NCI-H1105 (cell line): ENCODE measurements at places on chromosomes 16 and 17.

GRCh38 chr16:53984936-53985335 lies 281.0 kb downstream of the FTO start:
- DNase-seq: peak; percentile 88

DNA sequence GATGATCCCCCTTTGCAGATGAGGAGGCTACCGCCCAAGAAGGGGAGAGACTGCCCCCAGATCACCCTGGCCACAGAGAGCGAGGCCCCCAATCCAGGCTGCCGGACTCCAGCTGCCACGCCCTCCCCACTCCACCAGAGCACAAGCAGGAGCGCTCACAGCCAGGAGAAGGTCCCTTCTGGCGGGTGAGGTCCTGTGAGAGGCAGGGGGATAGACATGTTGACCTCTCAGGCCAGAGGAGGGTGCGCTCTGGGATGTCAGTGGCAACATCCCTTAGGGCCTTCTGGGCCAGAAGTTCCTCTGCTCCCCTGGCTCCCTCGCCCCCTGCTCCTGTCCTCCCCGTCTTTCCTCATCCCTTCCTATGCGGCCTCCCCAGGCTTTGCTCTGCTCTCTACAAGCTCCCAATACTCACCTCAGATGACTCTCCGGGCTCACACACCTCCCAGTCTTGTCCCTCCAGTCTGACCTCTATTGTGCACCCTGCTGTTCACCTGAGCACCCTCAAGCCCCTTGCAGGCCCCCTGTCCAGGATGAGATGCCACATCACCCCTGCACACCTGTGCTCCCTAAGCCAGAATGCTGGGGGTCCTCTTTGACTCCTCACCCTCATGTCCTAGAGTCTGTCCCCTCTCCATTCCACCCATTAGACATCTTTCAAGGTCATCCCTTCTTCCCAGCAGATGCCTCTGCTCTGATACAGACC lies 5.0 kb upstream of the NXPH3 start:
- no peak for DNase-seq

- DNase-seq: peak; percentile 74
These were observed 6.9 kb upstream of the PIRT start for GRCh38 chr17:10844621-10845387.

DNA sequence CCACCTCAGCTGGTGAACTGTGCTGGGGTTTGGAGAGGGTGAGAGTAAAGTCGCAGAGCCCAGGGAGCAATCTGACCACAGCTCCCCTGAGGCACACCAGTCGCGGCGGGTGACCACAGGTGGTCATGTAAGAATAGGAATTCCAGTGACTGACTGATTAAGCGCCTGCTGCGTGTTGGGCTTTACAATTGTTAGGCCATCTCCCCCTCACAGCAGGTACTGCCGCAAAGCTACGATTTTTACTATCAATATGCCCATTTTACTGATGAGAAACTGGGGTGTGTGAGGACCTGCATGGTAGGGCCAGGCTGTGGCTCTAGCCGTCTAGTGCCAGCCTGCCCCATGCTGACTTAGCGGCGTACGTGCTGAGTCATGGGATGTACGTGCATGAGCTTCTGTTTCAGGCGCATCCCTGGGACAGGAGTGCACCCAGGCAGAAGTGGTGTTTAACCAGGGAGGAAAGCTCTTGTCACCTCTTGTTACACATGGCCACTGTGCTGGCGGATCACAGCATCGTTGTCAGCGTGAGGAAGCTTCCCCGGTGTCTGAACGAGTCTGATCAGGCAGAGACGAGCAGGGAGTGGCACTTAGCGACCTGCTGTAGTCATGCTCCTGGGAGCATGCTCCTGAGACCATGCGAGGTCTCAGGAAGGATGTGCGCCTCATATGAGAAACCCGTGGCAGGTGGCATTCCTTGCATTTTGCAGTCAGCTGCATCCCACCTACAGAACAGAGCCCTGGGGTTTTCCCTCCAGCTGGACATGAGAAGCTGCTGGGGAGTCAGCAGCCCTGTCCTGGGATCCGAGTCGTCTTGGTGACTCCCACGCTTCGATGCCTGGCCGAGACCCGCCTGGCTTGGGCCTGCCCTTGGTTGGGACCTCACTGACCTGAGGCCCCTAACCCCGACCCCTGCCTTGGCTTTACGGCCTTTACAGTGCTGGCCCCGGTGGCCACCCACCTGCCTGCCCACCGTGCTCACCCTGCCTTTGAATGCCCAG lies 163.7 kb upstream of the CHMP6 start:
- DNase-seq: no peak

DNA sequence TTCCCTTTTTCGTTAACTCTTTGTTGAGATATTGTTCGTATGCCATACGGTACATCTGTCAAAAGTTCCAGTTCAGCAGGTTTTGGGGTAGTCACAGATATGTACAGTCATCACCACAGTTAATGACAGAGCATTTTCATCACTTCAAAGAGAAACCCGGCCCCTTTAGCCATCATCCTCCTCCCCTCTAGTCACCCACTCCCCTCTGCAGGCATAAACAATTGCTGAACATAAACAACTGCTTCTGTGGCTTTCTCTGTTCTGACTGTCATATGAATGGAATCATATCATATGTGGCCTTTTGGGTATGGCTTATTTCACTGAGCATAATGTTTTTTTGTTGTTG lies 59.3 kb downstream of the RNF213 start:
- no peak for DNase-seq

GRCh38 chr16:61313931-61314330 lies 722.3 kb downstream of the CDH8 start:
- no peak for DNase-seq

DNA sequence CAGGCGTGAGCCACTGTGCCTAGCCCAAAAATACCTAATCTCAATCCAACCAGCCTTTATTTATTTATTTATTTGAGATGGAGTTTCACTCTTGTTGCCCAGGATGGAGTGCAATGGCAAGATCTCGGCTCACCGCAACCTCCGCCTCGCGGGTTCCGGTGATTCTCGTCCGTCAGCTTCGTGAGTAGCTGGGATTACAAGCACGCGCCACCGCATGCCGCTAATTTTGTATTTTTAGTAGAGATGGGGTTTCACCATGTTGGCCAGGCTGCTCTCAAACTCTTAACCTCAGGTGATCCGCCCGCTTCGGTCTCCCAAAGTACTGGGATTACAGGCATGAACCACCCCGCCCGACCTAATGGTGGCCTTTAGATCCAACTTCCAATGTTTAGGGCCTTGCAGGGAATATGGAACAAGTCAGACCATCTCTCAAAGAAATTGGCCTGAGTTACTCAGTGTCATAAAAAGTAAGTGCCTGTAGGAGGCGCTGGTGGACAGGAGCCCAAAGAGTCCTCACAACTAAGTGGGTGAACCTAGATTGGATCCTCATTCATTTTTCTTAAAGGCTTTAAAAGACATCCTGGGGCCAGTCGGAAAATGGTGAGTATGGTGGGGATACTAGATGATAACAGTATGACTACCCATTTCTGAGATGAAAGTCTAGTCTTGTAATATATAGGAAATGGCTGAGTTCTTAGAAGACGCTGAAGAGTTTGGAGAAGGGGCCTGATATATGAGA lies 4.6 kb downstream of the ZSCAN10 start:
- DNase-seq: no peak

GRCh38 chr16:29756654-29757053 lies 10.9 kb upstream of the C16orf54 start:
- DNase-seq: no peak

GRCh38 chr16:70298988-70299938 lies at the start of gene DDX19B:
Gene DDX19B (plus strand): TSS chr16:70299186. CDS start chr16:70299298, 112 bp downstream.
- peak; percentile 35 for DNase-seq

- no peak for DNase-seq
These were observed 22.6 kb downstream of the AKAP1 start for GRCh38 chr17:57107498-57108101.

- no peak for DNase-seq
These were observed 40.4 kb downstream of the TNRC6A start for GRCh38 chr16:24769806-24770205.

GRCh38 chr16:12461201-12461600 lies 342.5 kb downstream of the CPPED1 start:
- no peak for DNase-seq

DNA sequence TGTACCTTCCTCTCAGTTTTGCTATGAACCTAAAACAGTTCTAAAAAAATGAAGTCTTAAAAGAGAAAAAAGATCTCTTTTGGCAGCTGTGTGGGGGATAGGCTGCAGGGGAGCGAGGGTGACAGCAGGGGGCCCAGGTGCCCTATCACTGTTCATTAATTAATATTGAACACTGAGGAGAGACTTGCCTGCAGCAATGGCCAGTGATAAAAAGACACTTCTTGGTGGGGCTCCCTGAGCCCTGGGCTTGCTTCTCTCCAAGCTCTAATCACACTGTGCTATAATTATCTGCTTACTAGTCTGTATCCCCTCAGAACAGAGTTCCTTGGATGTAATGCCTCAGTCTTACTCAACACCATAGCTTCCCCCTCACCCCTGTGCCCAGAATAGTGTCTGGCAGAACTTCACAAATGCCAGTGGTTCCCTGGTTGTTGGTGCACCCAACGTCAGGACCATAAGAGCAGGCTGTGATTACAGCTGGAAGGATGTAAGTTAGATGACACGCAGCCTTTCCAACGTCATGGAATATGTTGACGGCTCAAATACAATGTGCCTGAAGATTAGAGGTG lies 52.0 kb upstream of the IRX6 start:
- no peak for DNase-seq

DNA sequence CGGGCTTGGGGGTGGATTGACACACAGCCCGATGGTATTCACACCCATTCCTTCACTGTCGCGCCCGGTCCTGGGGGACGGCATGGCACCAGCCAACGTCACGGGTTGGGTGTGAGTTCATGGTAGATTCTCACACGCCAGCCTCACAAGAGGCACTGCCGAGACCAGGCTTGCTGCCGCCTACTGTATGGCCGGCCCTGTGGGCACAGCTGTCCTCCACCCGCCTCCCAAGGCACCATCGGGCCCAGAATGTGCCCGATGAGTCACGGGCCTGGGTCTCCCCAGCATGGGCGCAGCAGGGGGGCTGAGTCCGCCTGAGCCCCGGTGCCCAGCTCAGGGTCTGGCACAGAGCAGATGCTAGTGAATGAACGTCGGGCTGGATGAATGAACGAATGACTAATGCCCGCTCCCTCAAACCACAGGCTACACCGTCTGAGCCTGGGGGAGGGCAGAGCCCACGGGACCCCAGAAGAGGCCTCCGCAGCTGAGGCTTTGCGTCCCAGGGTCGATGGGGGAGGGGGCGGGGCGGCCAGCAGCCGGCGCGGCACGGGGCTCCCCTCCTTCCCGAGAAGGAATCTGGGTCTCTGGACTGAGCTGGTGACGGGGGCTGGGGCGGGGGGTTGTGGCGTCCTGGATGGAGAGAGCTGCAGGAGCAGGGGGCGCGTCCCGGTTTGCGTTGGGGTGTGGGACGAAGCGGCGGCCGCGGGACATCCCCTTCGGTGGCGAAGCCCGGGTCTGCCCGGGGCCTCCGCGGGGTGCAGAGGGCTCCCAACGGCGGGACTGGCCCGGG lies 829 bp downstream of the PITPNM3 start:
- no peak for DNase-seq

GRCh38 chr17:50184611-50185398 lies 16.6 kb downstream of the COL1A1 start:
- DNase-seq: no peak

DNA sequence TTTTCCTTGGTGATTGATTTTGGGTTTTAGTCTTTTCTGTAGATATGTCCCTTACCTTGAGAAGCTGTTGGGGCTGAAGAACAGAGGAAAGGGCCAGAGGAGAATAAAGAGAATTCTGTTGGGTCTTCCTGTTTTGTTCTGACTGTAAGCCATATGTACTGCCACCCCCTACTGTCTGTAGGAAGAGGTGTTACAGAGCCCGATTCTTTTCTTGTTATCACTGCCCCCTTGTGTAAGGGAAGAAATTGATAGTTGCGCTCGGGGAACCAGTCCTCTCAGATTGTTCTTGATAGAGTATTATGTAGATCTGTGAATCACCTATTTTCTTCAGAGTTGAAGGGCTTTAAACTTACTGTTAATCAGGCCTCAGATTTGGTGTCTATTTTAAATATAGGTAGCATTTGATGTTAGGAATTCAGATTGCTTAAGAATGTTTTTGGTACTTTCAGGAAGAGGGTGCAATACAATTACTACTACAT lies 2.4 kb downstream of the TANC2 start:
- DNase-seq: peak; percentile 72

DNA sequence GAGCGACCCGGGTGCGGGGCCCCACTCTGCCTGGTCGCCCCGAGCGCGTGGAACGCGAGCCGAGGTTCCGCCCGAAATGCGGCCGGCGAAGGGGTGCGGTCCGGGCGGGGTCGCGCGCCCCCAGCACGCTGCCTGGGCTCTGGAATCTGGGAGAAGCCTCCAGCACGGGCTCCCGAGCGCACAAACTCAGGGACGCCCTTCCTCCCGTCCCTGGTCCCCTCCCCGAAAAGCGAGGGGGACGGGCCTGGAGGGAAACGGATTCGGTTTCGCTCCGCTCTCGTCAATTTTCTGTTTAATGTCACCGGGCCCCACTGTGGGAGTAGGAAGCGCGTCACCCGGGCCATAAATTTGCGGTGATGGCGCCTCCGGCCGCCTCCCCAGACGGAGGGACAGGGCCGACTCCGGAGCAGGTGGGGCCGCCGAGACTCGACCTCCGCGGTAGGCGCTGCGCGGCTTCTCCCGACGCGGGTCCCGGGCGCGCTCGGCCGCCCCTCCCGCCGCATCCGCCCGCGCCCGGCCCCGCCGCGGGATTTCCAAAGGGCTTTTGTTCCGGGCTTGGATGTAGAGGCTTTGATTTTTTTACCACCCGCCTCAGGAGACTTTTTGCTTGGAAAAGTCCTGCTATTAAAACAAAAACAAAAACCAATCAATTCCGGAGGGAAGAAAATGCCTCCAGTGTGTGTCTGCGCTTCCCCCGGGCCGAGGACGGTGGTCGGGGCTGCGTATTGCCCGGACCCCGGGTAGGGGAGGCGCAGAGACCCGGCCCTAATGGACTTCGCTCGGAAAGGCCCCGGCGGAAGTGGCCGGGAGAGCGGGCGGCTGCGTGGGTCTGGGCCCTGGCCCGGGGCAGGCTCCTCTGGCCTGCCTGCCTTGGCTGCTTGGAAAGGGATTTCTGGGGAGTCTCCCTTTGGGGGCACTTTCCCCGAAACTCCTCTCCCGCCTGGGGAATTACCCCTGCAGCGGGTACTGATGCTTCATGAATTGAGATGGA lies 7.9 kb upstream of the BAHCC1 start:
- no peak for DNase-seq

- DNase-seq: no peak
These were observed 3.2 kb upstream of the GDPD3 start for GRCh38 chr16:30116291-30117207.

DNA sequence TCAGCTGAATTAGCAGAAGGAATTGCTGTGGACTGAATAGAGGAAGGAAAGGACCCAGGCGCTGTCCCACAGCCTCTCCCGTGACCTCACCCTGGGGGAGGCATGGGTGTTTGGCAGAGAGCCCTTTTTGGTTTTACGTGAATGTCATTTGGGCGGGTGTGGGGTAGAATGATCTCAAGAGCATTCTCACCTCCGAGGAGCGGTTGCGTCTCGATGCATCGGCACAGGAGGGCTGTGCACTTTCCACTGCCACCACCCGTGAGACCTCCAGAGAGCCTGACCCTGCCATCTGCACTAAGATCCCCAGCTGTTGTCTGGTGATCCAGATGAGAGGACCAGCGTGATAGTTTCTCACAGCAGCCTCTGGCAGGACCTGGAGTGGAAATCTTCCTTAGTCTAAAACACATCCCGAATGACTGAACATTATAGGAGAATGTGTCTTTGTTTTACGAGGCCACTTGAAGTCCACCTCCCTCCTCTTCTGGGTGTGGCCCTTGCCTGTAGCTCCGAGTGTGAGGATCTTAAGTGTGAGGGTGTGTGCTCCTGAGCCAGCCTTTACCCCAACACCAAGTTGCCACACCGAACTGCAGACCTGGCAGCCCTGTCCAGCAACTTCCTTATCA lies 29.3 kb downstream of the FOXK2 start:
- DNase-seq: no peak
